Myocyte (in vitro differentiated cells): ENCODE measurements at places on chromosomes 3 and 15.

DNA sequence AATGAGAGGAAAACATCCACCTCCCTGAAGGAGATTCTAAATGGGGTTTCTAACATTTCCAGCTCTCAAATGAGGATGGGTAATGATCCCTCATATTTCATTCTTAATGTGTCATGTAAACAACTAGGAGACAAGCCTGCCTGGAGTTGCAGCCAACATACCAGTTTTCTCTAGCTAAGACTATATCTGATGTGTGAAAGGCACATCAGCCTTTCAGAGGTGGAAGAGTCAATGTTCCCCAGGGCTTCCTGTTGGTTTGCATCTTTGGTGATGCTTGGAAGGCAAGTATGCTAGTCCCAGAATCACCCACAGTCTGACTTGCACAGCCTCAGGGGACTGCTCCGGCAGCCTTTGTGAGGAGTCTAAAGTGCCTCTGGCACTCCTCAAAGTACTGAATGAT lies 921.2 kb downstream of the SQOR start:
- no peak for DNase-seq

DNA sequence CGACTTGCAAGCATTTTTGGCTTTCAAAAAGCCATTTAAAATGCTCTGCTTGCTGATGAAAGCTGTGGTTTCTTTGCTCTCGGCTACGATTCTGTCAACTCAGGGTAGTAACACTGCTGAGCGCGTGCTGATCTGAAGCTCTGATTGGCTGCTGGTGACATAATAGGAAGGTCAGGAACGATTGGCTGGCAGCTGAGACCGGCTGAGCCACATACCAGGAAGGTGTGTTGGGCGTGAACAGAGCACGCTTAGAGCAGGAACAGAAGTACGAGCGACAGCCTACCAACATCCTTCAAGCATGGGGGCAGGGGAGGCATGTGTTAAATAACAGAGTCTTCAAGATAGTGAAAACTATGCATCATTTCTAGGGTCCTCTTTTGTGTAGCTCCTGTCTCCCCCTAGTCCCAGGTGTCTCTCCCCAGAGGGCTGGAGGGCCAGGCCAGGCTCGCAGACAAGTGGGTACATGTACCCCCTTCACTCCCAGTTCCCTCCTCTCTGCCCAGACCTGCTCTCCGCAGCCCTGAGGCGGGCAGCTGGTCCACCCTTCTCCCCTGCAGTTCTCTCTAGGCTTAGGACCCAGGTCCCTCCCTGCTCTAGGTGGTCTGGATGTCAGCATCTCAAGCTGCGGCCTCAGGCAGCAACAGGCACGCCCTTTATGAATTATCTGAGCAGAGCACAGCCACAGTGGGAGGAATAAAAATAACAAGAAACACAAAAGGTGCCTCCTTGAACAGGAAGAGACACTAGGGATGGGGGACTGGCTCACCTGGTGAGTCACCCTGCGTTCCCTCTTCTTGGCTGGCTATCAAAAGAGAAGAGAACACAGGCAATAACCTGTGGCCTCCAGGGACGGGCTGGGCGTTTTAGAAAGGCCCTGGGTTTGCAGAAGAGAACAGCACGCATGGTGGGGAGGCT lies 76.0 kb downstream of the TAMM41 start:
- peak; percentile 78 for DNase-seq

DNA sequence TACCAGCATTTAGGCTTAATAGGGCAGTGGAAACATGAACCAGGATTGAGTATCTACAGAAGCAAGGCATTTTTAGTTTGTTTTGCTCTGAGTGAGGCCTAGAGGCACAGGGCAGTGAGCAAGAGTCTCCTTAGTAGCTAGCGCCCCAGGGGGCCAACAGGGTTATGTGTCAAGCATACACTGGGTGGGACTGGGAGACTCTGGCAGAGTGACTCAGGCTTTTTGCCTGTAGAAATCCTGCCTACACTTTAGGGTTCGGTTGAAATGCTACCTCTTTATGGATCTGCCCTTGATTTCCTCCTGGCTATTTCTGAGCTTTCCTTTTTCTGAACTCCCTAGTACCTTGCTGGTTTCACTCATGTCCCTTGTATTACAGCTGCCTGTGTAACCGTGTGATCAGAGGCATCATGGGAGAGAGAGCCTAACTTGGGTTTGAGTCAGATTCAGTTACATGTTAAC lies 72.2 kb downstream of the TOP2B start:
- peak; percentile 58 for DNase-seq

DNA sequence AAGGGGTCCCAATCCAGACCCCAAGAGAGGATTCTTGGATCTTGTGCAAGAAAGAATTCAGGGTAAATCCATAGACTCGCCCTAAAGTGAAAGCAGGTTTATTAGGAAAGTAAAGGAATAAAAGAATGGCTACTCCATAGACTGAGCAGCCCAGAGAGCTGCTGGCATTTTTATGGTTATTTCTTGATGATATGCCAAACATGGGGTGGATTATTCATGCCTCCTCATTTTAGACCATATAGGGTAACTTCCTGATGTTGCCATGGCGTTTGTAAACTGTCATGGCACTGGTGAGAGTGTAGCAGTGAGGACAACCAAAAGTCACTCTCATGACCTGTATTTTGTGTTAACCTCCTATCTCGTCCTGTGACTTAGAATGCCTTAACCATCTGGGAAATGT lies 142.2 kb downstream of the DOCK3 start:
- DNase-seq, result no peak

GRCh38 chr3:187247398-187247797 lies 44.1 kb downstream of the MASP1 start:
- no peak for DNase-seq

DNA sequence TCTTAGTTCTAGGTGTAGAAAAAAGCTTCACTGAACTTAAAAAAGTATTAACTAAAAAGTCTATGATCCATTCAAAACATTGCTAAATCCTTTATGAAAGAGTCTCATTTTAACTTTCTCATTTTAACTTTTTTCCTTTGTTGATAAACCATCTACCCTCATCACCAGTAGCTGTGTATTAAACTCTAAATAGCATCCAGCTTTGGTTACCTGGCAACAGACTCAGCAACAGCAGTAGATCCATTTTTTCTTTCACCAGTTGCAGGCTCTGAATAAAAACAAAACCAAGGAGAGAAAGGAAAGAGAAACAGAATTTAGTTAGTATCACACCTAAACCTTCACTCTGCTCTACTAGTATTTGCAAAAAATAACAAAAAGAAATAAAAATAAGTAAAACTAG lies 51.6 kb downstream of the TP53BP1 start:
- peak; percentile 70 for DNase-seq

DNA sequence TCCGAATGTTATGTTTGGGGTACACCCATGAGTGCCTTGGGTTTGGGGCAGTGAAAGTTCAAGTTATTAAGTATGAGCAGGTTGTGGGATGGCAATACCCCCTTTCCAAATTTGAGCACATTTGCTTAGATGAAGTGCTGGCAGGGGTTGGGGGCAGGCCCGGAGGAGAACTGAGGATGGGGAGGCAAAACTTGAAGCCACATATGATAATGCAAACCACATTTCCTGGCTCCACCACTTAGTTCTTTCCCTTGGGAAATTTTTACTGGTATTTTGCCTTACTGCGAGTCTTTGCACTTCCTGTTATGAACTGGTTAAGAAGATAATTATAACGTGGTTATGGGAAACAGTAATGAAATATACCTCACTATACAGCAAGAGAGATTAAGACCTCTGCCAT lies 336.0 kb upstream of the ONECUT1 start:
- DNase-seq, result no peak

DNA sequence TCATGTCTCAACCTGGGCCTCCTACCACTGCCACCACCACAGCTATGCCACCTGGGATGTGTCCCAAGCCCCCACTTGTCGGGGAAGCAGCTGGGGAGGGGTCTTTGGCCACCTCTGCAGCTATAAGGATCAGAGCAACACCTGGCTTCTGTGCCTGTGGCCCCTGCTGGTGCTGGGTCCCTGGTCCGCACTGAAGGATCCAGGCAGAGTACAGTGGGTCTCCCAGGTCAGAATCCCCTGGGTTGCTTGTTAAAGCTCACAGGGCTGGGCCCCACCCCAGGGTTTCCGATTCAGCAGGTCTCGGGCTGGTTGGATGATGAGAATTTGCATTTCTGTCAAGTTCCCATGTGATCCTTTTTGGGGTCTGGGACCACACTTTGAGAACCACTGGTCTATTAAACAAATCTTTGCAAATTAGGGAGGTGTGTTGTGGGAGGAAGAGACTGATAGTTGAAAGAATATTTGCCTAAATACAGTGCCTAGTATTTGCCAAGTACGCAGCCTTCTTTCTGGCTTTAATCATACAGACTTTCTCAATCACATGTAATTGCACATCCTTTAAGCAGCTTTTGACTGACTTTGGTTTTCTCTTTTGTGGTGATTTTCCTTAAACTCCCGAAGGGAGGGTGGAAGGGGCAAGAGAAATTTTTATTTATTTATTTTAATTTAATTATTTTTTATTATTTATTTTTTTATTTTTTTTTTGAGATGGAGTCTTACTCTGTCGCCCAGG lies 127.3 kb downstream of the IGF1R start:
- DNase-seq, result no peak

- no peak for DNase-seq
Measured at GRCh38 chr3:149432149-149432548, 42.3 kb upstream of the TM4SF4 start.

DNA sequence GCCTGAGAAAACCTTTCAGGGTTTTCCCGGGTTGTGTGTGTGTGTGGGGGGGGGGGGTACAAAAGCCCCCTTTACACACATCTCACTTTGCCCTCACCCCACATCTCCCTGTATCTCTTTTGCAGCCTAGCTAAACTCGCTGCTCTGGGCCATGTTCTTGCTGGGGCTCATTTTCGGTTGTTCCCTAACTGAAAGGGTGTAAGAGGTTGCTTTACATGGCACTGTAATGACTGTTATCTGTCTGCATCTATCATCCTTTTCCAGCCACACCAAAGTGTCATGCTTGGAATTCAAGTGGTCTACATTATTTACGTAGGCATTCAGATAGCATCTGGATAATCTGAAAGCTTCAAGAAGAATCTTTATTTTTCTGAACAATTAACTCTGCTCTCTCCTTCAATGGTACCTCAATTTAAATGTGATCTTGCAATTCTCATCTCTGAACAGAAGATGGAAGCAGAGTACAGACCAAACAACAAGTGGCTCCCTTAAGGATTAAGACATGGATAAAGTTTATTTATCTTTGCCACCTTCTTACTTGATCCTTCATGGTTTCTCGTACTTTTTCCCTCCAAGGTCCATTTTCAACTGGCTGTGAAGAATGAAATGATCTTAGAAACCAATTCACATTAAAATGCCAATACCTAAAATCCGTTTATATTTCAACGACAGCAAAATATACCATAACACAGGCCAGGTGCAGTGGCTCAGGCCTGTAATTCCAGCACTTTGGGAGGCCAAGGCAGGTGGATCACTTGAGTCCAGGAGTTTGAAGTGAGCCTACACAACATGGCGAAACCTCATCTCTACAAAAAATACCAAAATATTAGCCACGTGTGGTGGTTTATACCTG lies 34.9 kb downstream of the DCLK3 start:
- DNase-seq, result peak; percentile 66

- peak; percentile 64 for DNase-seq
Measured at GRCh38 chr15:90902840-90903732, at the start of gene MAN2A2. Gene MAN2A2, plus strand, starts transcription at chr15:90903302. Its CDS starts 906 bp downstream, at chr15:90904208.

DNA sequence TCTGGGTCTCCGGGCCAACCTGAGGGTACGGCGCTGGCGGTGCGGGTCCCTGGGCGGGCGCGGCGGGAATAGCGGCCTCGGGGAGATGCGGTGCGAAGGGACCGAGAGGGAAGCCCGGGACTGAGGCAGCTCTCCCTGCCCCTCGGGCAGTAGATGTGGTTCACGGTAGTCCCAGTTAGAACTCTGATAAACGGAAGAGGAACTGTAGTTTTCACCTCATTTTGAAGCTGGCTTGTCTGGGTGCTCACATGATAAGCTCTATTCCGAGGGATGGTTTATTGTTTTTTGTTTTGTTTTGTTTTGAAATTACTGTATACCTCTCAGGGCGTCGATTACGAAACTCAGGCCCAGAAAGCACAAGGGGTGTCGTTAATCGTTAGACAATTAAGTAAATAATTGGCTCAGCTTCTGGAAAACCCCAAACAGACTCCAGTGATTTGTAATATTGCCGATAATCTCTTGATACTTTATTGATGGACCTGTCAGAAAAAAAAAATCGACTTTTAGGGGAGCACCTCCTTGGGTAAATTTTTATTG lies 413 bp downstream of the NUSAP1 start:
- DNase-seq, result no peak

- DNase-seq, result no peak
Measured at GRCh38 chr15:67608638-67608959, 66.1 kb downstream of the MAP2K5 start.

DNA sequence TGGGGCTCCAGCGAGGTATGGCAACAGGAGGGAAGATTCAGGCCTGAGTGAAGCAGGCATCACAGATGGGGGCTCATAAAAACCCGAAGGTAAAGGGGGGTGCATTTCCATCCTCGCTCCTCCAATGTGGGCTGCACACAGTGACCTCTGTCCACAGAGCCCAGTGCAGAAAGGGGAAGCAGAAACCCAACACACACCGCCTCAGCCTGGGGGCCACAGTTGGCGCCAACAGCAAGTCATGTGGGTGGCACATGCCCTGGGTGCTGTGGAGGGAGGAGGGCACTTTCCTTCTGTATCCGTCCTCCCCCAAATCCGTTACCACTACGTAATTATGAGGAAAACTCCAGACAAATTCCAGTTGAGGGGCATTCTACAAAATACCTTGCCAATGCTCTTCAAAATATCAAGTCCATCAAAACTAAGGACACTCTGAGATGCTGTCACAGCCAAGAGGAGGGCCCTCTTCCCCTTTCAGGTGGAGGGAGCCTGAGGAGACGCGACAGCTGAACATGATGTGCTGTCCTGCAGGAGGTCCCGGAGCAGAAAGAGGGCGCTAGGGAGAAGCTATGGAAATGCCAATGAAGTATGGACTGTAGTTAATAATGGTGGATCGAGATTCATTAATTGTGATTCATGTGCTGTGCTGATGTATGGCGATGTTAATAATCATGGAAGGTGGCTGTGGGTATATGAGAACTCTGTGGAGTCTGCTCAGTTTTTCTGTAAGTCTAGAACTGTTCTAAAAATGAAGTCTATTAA lies 16.4 kb downstream of the APBA2 start:
- DNase-seq, result no peak

GRCh38 chr3:50620820-50621219 lies 3.9 kb downstream of the MAPKAPK3 start:
- DNase-seq, result peak; percentile 49

GRCh38 chr15:65026756-65027155 lies 2.7 kb downstream of the MTFMT start:
- no peak for DNase-seq
